ENCODE measurements at places on chromosomes 3 and 15.

- DNase-seq = no peak
Observed at GRCh38 chr3:107263269-107264021, 113.8 kb upstream of the CCDC54 start.

DNA sequence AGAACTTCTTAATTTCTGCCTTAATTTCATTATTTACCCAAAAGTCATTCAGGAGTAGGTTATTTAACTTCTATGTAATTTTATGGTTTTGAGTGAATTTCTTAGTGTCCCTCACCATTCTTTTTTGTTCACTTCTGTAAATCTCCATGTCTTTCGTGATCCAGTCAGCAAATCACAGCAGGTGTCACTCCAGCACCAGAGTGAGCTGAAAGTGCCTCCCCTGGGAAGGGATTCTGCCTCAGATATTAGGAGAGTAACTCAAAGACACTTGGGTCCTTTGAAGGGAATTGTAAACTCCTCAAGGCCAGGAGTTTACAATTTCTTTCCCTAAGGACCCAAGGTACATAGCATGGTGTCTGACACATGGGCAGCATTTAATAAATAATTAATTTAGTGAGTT, 207.6 kb upstream of the AZI2 start:
- DNase-seq = no peak

GRCh38 chr3:1609416-1609815, 489.2 kb upstream of the CNTN4 start:
- DNase-seq = no peak

DNA sequence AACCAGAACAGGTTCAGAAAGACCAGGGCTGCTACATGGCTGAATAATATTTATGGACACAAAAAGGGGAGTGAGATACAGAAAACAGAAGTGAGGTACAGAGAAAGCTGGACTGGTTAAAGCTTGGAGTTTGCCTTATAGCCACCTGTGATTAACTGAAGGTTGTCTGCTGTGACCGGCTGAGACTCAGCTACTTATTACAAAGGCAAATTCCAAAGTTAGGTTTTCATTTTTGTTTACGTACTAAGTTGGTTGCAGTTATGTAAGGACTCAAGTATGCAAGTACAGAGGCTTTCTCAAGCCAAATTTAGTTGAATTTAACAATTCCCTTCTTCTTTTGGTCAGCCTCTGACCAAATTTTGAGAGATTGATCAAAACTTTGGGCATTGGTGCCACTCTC, 264.6 kb downstream of the THSD4 start:
- no peak for DNase-seq

GRCh38 chr3:4928277-4928789, 50.9 kb upstream of the BHLHE40 start:
- no peak for DNase-seq

DNA sequence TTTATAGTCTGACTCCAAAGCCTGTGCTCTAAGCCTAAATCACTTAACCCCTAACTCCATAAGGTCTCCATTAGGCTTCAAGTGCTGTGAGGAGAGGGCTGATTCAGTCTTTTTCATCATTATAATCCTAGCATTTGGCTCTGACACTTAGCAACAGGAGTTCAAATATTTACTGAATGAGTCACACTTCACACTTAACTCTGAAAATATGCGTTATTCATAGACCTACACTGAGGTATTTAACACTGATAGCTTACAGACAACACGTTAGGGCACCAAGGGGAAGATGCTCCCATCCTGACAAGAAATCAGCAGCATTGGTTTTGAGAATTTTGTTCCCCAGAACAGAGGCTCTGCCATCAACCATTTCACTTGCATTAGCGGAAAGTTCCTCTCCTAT, 53.5 kb downstream of the MSL2 start:
- peak; percentile 51 for DNase-seq

GRCh38 chr3:49650177-49650576, 24.0 kb upstream of the APEH start:
- no peak for DNase-seq

DNA sequence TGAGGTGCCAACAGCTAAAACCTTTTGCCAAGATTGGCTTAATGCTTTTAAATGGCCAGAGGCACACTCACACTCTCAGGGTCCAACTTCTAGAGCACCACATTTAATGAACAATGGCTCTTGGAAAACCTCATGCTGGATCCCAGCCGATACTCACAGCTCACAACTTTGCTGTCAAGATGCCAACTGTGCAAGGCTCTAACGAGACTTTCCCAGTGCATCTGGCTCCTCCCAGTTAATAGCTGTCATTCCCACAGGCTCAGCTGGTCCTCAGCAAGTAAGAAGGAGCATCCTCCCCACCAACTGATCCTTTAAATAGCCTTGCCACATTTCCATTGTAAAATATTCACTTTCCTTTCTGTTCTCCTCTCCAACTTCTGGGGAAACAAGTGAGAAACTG, 20.3 kb upstream of the FRMD4B start:
- DNase-seq = no peak

- no peak for DNase-seq
Observed at GRCh38 chr3:37115446-37115845, 58.9 kb downstream of the LRRFIP2 start.

GRCh38 chr3:30548600-30548999, 57.8 kb upstream of the TGFBR2 start:
- no peak for DNase-seq

DNA sequence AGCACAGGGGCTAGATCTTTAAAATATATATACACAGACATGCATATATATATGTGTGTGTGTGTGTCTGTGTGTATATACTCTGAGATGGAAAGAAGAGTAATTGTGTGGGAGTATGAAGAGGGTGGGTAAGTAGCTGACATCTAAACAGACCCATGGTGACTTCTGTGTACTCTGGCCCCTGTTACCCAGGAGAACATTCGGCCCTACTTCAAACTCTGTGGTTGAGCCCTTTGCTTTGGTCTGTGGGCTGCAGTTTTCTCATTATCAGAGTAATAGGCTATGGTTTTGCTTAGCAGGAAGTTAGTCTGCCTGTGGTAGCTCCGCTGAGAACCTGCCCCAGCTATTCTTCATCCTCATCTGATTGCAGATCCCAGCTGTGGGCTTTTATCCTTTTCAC, 141.4 kb downstream of the RBPMS2 start:
- no peak for DNase-seq

DNA sequence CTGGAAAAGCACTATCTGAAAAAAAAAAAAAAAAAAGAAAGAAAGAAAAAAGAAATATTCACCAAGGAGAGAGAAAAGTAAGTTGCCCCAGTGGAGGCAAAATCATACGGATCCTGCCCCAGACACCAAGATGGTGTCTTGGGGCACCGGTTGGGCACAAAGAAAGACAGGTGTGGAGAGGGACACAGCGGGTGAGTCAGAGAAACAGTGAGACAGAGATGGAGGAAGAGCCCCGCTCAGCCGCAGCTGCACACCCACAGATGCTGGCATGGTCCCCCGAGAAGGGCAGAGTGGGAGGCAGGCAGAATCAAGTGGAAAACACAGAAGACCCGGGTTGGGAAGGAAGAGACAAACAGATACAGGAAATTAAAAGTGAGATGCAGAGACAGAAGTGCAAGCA, 129.7 kb upstream of the SMAD3 start:
- DNase-seq = no peak

GRCh38 chr3:29973763-29974162, 632.6 kb upstream of the TGFBR2 start:
- no peak for DNase-seq

DNA sequence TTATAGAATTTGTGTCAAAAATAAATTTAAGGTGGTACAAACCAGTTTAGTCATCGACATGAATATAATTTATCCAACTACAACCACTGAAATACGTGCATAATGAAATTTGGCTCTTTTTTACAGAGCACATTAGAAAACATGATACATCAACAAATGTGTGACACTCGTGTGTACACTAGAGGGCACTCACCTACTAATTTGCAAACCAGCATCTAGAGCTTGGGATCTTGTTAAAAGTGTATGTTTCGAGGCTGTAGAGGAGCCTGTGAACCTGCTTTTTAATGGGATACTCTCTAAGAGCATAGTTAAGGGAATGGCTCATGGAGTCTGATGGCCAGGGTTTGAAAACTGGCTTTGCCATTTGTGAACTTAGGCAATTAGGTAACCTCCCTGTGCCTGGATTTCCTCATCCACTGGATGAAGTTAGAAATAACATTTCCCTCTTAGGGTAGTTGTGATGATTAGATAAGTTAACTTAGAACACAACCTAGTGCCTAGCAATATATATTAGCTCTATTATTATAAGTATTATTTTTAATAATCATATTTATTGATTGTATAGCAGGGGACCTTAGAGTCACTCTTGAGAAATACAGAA, 8.8 kb upstream of the CPOX start:
- DNase-seq = peak; percentile 34

DNA sequence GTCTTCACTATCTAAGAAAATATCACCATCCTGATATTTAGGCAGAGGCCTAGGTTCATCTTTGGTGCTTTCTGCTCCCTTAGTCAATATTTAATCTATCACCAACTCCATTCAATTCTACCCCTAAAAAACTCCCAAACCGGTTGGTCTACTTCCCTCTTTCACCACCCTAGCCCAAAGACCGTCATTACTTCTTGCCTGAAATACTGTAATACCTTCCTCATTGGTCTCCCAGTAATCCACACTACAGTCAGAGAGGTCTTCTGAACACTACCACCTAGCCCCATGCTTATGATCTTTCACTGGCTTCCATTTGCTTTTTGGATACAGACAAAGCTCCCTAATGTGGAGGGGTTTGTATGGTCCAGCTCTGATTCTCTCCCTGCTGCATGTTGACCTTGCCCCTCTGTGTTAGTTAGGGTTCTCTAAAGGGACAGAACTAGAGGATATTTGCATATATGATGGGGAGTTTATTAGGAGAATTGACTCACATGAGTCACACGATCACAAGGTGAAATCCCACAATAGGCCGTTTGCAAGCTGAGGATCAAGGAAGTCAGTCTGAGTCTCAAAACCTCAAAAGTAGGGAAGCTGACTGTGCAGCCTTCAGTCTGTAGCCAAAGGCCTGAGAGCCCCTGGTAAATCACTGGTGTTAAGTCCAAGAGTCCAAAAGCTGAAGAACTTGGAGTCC, 36.4 kb upstream of the ATP2C1 start:
- no peak for DNase-seq

GRCh38 chr15:59388670-59389069, 16.0 kb upstream of the MYO1E start:
- no peak for DNase-seq

DNA sequence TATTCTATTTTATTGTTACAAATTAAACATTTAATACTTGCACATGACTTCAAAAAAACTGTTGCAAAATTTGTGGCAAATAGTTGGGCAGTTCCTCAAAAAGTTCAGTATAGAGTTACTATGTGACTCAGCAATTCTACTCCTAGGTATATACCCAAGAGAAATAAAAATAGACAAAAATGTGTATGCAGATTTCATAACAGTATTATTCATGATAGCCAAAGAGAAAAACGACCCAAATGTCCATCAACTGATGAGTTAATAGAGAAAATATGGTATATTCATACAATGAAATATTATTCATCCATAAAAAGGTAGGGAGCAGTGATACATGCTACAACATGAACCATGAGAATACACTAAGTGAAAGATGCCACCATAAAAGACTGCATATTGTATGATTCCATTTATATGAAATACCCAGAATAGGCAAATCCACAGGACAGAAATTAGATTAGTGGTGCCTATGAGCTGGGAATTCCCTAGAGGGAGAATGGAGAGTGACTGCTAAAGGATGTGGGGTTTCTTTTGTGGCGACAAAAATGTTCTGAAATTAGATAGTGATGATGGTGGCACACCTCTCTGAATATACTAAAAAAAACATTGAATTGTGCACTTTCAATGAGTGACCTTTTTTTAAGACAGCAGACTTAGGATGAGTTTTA, 31.6 kb upstream of the CLASP2 start:
- DNase-seq = no peak

GRCh38 chr15:48515500-48515899, 130.0 kb downstream of the FBN1 start:
- DNase-seq = no peak

- DNase-seq = no peak
Observed at GRCh38 chr3:8842293-8842692, 72.9 kb upstream of the OXTR start.

GRCh38 chr3:46406788-46407611, at the start of the genes CCR5AS and CCRL2:
Gene CCR5AS, minus strand, starts transcription at chr3:46407066.
Gene CCRL2, plus strand, starts transcription at chr3:46407259. Its CDS starts 821 bp downstream, at chr3:46408080.
- DNase-seq = no peak

GRCh38 chr3:20040548-20041196, 426 bp downstream of the KAT2B start:
- peak; percentile 55 for DNase-seq

- DNase-seq = no peak
Observed at GRCh38 chr15:94494732-94495131, 263.4 kb downstream of the MCTP2 start.

GRCh38 chr3:105317841-105318240, 48.9 kb upstream of the ALCAM start:
- no peak for DNase-seq

DNA sequence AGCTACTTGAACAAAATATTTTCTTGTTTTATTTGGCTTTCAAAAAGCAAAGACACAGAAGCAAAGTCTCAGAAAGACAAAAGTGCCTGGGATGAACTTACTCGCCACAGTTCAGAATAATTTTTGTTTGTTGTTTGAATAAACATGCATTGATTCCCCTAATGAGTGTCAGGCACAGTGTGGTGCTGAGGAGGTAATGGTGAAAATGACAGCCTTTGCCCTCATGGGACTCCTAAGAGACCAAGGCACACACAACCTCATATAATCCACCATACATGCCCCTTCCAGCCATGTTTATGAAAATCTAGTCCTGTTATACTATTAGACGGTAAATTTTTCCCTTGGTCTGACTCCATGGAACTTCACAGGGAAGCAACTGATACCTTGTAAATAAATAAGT, 2.5 kb downstream of the GOLIM4 start:
- no peak for DNase-seq

- DNase-seq = no peak
Observed at GRCh38 chr3:47782446-47783308, 984 bp upstream of the SMARCC1 start.

- DNase-seq = no peak
Observed at GRCh38 chr3:147518465-147518864, 109.3 kb downstream of the ZIC1 start.

DNA sequence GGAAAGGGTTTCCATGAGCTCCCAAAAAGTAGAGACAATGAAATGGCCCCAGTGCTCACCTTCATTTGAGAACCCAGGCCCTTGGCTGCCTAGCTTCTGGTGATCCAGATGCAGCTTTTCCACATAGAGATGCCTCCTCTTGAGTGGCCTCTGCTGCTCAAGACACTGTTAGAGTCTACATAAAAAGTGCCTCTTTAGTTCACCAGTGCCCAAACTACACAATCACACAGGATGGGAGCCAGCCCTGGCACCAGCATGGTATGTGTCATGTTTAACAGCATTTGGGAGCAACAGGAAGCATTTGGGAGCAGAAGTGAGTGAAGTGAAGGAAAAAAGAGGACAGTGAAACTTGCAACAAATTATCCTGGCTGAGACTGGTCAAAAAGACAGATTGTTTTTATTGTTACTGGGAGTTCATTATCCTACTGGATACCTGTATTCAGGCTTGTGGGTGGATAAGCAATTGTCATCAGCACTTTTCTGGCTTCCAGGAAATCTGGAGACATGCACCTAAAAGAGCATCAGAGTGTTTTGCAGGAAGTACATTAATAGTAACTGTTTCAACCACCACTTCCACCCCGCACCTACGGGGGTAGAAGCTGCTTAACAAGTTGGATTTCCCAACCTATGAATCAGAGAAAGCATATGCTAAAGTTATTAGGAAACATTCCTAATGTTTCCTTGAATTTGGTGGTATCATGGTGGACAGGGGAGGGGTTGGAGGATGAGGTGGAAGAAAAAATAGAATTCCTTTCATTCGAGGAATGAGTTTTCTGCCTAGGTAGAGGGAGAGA, 416.2 kb downstream of the IGSF11 start:
- DNase-seq = no peak

All from amniotic stem cell (primary cell).